ENCODE measurements at places on chromosomes 5 and 9. TPM values are rescaled to one million over a fixed set of nuclear protein-coding genes. Genes with fewer than 3 reads are reported as not detected.

Gene HAND1
- not detected for total RNA-seq

Gene WDR70
- total RNA-seq: 55.2 TPM

GRCh38 chr9:20634895-20635294, 12.6 kb upstream of the MLLT3 start:
- no peak for DNase-seq

- DNase-seq: no peak
Observed at GRCh38 chr5:179122411-179123108, 62.4 kb downstream of the ZNF354C start.

GRCh38 chr5:168114444-168115017, 176.9 kb upstream of the WWC1 start:
- peak; percentile 73 for DNase-seq

Measured in A673 (cell line).